ENCODE measurements at places on chromosomes 4 and X. TPM values are rescaled to one million over a fixed set of nuclear protein-coding genes. Genes with fewer than 3 reads are reported as not detected.

COX7B2 gene
- total RNA-seq, result not detected

PCDH7 gene
- not detected for total RNA-seq

GSX2 gene
- total RNA-seq, result not detected

LSM6 gene
- 64.3 TPM for total RNA-seq

NAP1L5 gene
- 4.8 TPM for total RNA-seq

FGFR3 gene
- total RNA-seq, result 0.37 TPM

TLR10 gene
- not detected for total RNA-seq

GRCh38 chr4:951186-951585 lies 18.9 kb downstream of the TMEM175 start:
- no peak for DNase-seq

DNA sequence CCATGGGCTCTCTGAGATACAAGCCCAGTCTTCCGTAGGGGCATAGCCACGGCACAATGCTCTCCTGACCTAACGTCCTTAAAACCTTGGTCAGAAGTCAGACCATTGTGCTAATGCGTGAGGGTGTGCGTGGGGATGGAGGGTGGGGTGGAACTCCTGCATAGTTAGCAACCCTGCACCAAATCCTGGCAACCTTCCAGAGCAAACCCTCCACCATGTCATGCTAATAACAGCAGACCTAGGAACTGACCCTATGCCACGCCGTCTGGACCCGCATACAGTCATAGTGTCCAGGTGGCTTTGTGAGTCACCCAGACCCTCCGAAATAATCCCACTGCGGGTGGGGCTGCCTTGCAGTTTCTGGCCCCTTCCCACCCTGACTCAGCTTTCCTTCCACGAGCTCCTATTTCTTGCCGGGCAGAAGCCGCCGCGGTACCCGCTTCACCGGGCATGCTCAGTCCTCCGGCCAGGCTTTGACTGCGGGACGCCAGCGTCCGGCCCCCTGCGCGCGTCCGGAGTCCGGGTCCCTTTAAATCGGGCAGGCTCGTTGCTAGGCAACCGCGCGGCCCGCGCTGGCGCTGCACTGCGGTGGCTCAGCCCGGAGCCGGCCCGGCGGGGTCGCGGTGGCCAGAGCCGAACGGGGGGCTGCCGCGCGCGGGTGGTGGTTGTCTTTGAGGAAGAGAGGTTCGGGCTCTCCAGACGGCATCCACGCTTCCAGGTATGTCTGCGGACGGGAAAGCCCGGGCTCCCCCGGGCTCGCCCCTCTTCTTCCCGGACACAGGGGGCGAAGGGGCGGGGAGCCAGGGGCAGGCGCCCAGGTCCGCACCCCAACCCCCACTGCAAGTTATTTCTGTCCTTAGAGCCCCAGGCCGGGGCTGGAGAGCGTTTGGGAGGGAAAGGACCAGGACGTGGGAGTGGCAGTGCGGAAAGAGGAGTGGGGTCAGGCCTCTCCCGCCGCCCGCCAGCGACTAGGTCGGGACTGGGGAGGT lies at the start of gene CCDC160:
TSS of gene CCDC160 (plus strand) at position 557 of the 989 bp plus-strand sequence. CDS start 7,619 bp downstream, outside the sequence.
- DNase-seq, result peak; percentile 22

- DNase-seq, result peak; percentile 29
Observed at GRCh38 chrX:107659768-107660167, 31.5 kb downstream of the PRPS1 start.

DNA sequence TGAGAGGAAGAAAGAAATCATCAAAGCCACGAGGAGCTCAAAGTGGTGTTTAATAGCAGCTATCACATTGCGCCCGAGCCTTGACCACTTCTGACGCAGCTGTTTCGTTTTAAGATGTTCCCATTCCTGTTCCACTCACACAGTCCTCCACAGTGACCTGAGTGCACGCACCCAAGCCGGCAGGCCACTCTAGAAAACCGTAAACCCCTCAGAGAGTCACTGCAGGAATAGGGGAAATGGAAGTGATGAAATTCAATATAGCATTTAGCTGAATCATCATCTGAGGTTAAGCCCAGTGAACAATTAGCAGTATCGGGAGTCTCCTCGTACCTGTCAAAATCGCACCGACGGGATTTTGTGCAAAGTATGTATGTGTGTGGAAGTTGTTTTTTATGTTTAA lies 17.9 kb upstream of the HAND2 start:
- DNase-seq, result no peak

DNA sequence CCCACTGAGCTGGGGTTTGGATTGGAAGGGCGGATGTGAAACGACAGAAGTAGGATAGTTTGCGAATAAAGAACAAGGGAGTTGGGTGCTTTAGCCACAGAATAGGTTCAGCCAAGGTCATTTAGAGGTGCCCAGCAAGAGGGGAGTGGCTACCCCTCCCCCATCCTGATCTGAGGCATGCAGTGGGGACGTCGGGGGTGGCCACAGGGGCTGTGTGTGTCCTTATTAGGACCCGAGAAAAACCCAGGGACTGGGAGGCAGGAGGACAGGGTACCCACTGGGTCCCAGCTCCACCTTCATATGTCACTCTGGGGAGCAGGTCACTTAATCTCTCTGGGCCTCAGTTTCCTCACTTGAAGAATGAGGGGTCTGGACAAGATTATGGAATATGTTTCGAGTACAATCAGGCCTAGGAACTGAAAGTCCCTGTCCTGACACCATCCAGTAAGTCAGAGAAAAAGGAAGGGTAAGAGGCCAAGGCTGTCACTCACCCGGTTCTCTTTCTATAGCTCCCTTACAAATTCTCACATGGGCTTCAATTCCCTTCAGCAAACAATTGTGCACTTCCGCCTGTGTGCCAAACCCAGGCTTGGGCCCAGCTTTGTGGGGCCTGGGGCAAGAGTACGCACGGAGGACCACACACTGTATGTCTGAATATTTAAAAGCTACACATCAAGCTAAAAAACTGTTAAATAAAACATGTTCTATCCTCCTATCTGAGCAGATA lies 4.2 kb upstream of the NYX start:
- no peak for DNase-seq

- no peak for DNase-seq
Observed at GRCh38 chrX:17464194-17464593, 89.2 kb downstream of the NHS start.

DNA sequence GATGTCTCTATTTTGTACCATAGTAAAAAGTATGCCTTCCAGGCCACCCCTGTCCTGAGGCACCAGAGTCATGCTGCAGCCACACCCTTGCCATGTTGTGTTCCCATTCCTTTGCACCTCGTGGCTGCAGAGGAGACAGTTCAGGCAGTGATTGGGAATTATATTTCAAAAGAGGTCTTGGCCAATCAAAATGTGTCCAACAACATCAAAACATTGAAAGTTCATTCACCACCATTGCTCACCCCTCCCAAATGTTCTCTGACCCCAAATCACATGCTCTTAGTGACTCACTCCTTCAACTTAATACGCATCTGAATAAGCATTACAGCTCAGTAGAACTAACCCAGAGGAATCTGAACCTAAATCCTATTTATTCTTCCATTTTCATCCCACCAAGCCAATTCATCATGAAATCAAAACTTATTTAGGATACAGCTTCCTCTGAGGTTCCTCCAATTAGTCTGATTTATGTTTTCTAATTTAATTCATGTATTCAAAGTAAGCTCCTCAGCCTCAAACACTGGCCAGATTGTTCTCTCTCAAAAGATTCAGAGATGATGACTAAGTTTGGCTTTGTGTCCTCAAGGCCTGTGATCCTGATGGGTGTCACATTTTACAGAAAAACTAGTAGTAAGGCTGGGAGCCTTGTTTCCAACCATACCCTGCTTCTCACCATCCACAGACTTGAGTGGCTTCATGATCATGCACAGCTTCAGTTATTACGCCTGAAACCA lies 323.2 kb upstream of the INTU start:
- DNase-seq, result no peak

- no peak for DNase-seq
Observed at GRCh38 chr4:84362896-84363655, 136.0 kb downstream of the NKX6-1 start.

DNA sequence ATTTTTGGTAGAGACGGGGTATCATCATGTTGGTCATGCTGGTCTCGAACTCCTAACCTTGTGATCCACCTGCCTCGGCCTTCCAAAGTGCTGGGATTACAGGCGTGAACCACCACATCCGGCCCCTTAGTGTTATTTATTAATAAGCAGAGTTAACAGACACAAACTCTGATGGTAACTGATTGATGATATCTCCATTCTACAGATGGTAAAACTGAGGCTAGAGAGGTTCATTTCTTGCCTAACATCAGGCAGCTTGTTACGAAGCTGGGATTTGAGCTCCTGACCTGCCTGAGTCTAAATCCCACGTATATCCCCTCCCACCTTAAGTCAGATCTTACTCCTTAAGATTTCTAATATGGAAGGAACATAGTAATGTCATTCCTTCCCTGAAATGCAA lies 36.9 kb downstream of the TBC1D14 start:
- DNase-seq, result no peak

GRCh38 chrX:97168646-97169045 lies 284.9 kb downstream of the RPA4 start:
- DNase-seq, result no peak

DNA sequence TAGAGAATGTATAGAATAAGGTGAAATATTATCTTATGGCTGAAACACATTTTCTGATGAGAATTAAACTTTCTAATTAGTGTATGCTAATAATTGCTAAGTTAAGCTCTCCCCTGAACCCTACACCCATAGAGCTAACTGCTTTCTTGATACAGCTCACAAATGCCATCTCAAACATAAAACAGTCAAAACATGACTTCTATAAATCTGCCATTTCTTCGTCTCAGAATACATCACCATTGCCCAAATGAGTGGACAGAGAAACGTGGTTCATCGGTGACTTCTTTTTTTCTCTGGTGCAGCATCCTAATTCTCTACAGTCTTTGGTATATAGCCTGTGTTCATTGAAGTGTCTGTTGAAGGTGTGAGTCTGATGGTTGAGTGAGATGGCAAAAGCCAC lies 554.6 kb downstream of the NLGN4X start:
- DNase-seq, result no peak

DNA sequence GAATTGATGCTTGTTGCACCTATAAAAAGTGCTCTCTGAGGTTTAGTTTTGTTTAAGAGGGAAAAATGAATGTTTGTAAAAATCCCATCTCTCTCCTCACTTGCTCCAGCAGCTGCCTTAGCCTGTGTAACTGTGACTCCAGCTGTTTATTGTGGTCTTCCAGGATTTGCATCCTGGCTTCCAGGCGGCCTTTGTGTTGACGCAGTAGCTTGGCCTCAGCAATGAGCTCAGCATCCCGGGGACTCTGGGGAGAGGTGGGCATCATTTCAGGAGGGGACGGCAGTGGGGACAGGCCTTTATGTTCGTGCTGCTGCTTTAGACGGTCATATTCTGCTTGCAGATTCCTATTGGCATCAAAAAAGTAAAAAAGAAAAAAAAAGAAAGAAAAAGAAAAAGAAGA lies 75.3 kb upstream of the FTHL17 start:
- DNase-seq, result no peak

DNA sequence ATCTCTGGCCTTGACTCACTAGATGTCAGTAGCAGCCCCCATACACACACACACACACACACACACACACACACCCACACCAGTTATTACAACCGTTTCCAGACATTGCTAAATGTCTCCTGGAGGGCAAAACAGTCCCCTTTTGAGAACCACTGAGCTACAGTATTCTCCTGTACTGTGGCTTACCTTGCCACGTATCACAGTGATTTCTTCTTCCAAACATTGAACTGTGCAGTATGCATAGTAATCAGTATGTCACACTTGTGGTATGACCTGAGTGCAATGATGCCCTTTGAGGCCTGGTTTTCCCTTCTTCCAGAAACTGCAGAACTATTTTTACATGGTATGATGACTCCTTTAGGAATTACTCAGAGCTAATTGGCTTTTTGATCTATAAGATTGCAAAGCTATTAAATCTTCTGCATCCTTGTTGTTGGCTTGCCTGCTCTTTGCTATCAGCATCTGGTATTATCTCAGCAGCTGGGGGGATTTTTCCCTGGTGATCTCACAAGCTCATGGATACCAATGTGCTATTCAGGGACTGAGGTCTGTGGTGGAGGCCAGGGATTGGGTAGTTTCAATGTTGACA lies 3.6 kb upstream of the THOC2 start:
- no peak for DNase-seq

GRCh38 chr4:123346951-123347350 lies 49.6 kb upstream of the SPRY1 start:
- no peak for DNase-seq

DNA sequence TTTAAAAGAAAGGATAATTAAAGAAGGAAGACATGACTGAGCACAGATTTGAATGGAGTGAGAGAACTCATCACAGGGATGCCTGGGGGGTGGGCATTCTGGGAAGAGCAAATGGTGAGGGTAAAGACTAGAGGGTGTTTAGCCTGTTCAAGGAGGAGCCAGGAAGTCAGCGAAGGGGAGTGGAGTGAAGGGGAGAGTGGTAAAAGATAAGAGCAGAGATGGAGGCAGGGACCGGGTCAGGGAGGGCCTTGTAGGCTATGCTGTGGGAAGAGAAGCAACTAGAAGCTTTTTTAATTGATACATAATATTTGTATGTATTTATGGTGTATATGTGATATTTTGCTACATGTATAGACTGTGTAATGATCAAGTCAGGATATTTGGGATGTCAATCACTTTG lies 2.2 kb upstream of the VGLL1 start:
- no peak for DNase-seq

- DNase-seq, result no peak
Observed at GRCh38 chr4:52932591-52933470, 70.7 kb downstream of the RASL11B start.

- DNase-seq, result no peak
Observed at GRCh38 chr4:10051517-10052135, 30.3 kb upstream of the SLC2A9 start.

DNA sequence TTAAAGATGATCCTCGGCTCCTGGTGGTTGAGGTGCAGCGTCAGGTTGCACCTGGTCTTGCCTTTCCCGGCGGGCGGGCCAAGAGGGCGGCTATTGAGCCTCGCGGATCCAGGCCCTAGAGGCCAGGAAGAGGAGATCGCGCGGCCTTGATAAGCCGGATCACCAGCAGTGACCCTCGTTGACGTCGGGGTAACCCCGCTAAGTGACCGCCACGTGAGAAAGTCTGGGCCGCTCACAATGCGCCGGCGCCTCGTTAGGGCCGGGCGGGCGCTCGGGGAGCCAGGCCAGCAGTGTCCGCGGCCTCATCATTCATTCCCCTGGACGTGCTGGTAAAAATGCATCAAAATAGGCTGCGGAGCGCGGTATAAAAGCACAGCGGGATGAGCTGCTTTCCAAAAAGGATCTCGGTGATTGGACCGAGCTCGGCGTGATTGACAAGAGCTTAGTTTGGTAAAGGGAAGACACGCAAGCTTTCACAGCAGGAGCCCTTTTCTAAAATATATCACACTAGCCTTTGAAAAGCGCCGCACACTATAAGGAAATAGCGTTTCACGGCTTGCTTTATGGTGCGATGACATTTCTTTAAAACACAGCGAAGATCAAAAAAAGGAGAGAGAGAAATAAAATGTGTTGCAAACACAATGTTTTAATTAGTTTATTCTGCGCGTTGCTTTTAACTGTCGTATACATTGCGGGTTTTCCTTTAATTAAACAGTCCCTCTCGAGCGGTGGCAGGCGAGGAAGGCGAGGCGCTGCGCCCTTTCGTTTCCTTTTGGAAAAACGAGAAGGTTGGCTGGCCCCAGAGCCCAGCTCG lies 15.9 kb upstream of the ZIC3 start:
- DNase-seq, result no peak
